ENCODE measurements at places on chromosomes 3 and 15. TPM values are rescaled to one million over a fixed set of nuclear protein-coding genes. Genes with fewer than 3 reads are reported as not detected.

DNA sequence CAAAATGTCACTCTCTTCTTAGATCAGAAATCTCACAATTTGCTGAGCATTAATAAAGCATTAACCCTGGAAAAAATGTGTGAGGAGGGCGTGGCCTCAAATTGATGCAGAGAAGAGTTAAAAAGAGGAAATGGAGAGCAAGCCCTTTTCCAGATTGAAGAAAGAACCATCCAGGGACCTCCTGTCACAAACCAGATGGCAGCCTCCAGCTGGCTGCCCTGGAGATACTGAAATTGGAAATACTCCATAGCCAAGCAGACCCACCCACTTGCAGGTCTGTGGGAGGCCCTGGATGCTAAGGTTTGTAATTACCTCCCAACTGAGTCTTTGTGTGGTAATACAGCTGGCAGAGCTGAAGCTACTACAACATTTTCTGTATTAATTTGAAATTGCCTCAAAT, 214.9 kb downstream of the IL20RB start:
- peak; percentile 67 for DNase-seq

The SLC2A2 gene
- total RNA-seq, result not detected

The HCN4 gene
- 17.0 TPM for total RNA-seq

- no peak for DNase-seq
Observed at GRCh38 chr3:31002730-31003129, 108.3 kb upstream of the GADL1 start.

DNA sequence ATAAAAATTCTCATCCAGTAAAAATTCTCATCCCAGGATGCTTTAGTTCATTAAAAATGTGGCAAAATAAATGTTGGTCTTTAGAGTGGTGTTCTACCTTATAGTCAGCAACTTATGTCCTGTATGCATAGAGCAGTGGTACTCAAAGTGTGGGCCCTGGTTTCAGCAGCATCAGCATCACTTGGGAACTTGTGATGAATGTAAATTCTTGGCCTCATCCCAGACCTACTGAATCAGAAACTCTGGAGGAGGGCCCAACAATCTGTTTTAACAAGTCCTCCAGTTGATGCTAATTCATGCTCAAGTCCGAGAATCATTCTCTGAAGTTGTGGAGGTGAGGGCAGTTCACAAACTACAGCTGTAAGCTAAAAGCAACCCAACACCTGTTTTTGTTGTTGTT, 307.3 kb upstream of the SATB1 start:
- no peak for DNase-seq

GRCh38 chr3:69385123-69385722, 665 bp downstream of the FRMD4B start:
- DNase-seq, result no peak

Data from glutamatergic neuron (in vitro differentiated cells).